Activated naive CD4-positive, alpha-beta T cell treated with Interleukin-2 at 50 U/mL for 16 hours (primary cell): ENCODE measurements at places on chromosomes 12 and 14.

DNA sequence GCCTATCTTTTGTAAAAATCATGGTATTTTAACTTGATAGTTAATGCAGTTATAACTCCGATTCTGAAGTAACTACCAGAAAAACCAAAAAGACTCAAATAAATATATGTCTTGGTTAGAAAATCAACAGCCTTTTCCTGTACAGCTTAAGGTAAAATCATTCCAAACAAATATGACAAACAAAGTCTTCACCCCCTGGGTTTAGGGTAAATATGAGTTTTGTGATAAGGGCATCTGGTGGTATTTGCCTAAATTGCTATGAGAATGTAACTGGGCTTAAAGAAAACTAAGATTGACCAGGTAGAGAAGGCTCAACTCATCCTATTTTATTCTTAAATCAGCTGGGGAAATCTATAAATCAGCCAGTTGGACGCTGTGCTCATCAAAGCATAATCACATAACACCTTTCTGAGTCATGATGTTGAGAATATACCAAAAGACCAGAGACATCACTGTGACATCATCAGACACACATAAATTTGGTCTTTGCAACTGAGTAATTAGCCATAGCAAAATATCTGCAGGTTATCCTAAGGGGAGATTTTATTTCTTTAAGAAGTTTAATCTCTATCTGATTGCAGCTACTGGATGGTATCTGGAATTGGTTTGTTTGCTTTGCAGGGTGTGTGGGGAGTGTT lies 133.9 kb downstream of the STXBP6 start:
- no peak for DNase-seq

DNA sequence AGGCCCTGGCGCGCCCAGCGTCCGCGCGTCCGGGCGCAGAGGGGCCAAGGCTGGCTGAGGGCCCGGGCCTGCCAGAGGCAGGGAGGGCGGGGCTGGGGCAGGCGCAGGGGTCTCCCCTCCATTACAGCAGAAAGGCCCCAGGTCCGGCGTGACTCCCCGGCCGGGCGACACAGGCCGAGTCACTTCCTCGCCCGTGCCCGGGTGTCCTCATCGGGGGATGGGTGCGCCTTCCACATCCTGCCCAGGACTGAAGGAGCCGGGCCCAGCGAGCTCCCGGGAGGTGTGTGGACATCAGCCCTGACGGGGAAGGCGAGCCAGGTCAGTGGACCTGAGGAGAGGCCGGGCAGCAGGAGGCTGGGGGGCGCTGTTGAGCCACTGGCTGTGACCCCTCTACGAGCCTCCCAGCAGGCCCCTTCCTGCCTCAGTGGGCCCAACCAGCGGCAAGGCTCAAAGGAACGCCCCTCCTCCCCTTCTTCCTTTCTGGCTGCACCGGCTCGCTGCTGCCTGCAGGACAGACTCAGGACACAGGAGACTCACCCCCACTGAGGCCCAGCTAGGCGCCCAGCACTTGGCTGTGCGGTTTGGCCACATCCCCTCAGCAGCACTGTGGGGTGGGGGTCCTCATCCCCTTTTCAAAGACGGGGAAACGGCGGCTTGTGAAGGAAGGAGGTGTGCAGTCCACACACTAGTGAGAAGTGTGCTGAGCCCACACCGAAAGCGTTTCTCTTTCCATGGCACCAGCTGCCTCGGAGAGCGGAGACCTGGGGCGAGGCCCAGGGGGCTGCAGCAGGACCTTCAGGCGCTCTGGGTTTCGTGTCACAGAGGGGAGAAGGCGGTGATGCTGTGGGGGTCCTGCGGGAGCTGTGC lies 606 bp downstream of the TNFAIP2 start:
- DNase-seq, result no peak

- DNase-seq, result no peak
Measured at GRCh38 chr12:43370263-43370662, 181.7 kb downstream of the ADAMTS20 start.

- DNase-seq, result no peak
Measured at GRCh38 chr12:98733667-98734350, 88.7 kb downstream of the APAF1 start.

DNA sequence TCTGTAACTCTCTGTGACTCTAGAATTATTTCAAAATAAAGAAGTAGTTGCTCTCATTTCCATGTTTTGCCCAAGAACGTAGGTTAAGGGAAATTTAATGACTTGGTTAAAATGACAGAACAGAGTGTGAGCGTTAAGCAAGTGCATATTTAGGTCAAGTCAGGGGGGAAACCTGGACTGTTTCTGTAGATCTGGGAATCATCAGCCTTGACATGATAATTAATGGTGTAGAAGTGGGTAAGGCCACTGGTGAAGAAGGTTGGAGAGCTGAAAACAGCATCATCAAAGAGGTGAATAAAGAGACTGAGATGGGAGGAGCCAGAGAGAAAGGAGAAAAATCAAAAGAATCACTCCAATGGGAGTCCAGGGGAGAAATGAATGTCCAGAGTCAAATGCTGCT lies 49.4 kb upstream of the STK38L start:
- DNase-seq, result no peak

DNA sequence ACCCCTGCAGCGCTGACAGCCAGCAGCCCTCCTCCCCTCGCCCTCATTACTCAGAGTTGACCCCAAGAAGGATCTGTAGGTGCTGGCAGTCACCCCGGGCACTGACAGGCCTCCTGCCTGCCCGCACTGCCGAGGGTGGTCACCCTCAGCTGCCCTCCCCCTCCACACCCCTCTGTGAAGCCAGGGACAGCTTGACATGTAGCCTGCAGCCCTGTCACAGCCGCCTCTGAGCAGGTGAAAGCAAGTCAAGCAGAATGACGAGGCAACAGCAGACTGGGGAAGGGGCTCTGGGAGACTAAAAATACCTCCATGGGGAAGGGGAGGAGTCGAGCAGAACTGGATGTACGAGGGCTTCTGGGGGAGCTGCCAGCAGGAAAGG lies 178.1 kb downstream of the DPF3 start:
- DNase-seq, result no peak

DNA sequence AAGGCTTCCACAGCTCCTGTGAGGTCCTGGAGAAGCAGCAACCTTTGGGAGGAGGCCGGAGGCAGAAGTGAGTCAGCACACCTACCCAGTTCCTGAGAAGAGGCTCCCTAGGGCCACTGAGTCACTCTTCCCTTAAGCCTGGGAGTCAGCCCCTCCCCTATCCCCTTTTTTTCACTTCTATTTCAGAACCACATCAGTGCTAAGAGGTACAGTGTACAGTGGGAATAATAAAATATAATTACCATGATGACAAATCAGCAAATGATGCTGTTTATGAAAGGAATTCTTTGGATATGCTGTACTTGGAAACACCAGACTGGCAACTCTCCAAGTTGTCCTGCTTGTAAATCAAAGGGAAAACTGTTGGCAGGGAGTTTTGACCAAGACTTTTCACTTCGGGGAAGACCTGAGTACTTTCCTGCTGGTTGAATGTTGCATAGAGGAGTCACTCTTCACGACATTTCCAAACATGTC lies 7.8 kb upstream of the TBPL2 start:
- DNase-seq, result no peak

DNA sequence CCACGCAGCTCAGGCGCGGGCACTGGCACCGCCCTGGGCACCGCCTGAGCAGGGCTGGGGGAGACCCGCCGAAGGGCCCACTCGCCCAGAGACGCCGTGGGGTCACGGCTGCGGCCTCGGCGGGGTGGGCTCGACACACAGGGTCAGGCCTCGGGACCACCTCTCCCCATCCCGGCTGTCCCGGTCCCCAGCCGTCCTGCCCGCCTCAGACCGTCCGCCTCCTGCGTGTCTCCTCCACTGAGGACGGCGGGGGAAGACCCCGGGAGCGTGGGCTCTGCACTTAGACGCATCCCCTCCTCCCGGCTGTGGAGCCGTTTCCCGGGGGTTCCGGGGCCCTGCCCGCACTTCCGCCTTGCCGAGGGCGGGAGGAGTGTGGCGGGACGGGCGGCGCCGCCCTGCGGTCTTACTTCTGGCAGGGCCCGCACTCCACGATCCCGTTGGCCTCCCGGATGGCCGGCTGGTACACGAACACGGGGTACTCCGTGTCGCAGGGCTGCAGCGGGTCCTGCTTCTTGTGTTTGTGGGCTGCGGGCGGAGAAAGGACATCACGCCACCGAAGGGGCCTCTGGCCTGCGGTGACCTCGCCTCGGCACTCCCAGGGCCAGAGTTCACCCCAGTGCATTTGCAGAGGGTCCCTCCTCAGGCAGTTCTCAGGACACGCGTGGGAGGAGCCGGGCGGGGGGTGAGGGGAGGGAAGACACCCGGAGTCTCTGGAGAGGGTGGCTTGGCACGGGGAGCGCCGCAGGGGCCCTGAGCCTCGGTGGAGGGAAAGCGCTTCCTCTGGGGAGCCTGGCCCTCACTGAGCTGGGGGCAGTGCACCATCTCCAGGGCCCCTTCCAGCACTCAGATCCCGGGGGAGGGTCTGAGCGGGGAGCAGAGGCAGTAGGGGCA lies 23.1 kb upstream of the LRTM2 start:
- peak; percentile 63 for DNase-seq

GRCh38 chr14:79016828-79017505 lies 846.8 kb downstream of the NRXN3 start:
- no peak for DNase-seq

GRCh38 chr12:22672951-22673350 lies 48.0 kb downstream of the ETNK1 start:
- DNase-seq, result no peak

DNA sequence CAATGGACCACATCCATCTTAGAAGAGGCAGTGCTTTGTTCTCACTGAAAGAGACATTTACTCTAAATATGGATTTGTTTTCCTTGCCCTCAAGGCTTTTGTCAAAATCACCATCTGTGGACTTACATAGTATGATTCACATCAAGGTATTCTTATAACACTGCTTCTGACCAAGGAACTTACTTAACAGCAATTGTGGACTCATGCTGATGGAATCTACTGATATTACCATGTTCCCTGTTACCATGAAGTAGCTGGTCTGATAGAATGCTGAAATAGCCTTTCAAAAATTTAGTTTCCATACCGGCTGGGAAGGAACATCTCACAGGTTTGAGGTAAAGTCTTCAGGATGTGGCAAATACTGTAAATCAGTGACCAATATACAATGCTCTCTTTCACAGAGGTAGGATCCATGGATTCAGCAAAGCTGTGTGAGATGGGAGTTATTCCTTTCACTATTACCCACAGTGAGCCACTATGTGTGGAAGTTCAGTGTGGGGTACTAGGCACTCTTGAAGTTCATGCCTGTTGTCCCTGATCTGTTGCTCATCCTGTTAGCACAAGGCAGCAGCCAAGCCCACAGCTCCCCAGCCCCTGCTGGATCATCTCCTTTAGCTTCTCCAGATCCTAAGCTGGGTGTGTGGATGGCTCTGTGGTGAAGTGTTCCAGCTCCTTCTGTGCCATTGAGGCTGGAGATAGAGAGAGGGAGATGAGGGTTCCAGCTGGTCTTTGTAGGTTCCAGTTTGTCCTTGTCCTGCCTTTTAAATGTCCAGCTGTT lies 126.4 kb downstream of the ATP23 start:
- DNase-seq, result no peak

DNA sequence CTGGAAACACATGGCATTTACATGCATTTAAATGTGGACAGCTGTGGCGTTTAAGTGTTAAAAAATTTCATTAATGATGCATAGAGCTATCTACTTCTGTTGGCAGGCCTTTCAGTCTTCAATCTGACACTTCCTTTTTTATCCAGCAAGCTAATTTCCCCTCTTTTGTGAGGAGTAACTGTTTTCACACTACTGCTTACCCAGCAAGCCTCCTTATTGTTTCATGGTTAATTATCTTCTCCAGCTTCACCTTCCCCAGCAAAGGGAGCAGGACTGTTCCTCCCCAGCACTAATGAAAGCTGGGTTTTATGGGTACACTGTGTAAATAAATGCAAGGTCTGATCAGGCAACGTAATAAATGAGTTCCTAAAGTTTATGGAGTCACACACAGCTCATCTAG lies 129.4 kb upstream of the NPAS3 start:
- DNase-seq, result no peak

DNA sequence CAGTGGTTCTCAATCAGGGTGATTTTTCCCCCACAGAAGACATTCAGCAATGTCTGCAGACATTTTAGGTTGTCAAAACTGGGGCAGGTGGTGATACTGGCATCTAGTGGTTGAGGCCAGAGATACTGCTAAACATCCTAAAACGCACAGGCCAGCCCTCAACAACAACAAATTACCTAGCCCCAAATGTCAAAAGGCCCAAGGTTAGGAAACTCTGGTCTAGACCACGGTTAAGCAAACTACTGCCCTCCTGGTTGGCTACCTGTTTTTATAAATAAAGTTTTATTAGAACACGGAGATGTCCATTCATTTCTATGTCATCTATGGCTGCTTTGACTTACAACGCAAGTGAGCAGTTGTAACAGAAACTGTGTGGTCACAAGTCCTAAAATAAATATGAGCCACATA lies 186.7 kb downstream of the EFCAB11 start:
- peak; percentile 64 for DNase-seq

DNA sequence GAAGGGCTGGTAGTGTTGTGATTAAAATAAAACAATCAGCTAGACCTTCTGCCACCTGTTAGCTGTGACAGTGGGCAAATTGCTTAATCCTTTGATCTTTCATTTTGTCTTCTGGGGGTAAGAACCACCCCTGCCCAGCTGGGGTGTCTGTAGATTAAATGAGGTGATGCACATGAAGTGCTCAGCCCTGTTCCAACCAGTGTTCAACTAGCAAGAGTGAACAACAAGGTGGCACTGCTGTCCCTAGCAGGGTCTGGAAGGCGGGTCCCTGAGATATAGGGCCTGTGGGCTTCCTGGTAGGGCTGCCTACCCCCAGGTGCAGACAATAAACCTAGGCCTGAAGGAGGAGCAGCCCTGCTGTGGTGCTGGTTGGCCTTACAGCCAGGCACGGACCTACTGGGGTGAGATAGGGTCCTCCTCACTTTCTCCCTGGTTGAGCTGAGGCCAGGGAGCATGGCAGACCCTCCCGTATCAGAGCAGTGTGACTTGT lies 60.6 kb downstream of the ARL6IP4 start:
- no peak for DNase-seq

- DNase-seq, result no peak
Measured at GRCh38 chr12:54240971-54241588, 38.8 kb downstream of the CBX5 start.

- DNase-seq, result no peak
Measured at GRCh38 chr12:27561535-27562350, 37.7 kb downstream of the PPFIBP1 start.

DNA sequence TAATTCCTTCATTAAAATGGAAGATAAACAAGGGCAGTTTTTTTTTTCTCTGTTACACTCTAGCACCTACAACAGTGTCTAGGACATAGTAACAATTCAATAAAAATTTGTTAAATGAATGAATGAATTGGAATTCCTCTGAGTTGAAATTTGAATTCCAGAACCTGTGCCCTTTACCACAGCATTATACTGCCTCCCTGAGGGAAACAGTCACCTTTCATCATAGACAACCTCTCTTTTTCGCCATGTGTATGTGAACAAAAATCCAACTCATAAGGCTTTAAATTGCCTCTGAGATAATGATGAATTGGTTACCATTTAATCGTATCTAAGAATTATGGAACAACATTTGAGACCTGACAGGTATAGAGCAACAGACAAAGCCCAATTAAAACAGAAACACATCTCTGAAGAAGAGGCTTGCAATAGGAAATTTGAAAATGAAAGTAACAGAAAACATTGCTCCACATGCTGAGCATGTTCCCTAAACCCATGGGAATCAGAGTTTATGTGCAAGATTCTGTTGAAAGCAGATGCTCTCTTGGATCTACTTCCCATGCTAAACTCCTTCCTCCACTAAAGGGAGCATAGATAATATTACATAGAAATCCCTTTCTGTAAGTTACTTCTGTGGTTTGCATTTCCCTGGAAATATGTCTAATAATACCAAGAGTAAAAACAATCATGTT lies 657.8 kb downstream of the GALC start:
- DNase-seq, result no peak

- DNase-seq, result peak; percentile 32
Measured at GRCh38 chr12:26940516-26941214, 2.4 kb downstream of the FGFR1OP2 start.

- DNase-seq, result no peak
Measured at GRCh38 chr12:2586156-2587038, 208.4 kb upstream of the FKBP4 start.
